ENCODE measurements at places on chromosomes 11 and 22. TPM values are rescaled to one million over a fixed set of nuclear protein-coding genes. Genes with fewer than 3 reads are reported as not detected.

SMC1B gene
- total RNA-seq = 0.50 TPM

FOLR1 gene
- total RNA-seq = not detected

GRCh38 chr11:1783725-1784529 is 20.2 kb upstream of the CTSD start:
- no peaks in the 10 kb centered on the region for H3K4me1 ChIP-seq
- DNase-seq = no peak
- no peaks in the 10 kb centered on the region for H3K36me3 ChIP-seq
- H3K4me3 ChIP-seq = no peak overlapping the region
- H3K27me3 ChIP-seq = no peaks in the 10 kb centered on the region
- H3K27ac ChIP-seq = no peak overlapping the region

- H3K4me3 ChIP-seq = no peak overlapping the region
- no peaks in the 10 kb centered on the region for H3K27me3 ChIP-seq
- peaks cover 18% of the 10 kb centered on the region for H3K36me3 ChIP-seq
- no peak for DNase-seq
- H3K4me1 ChIP-seq = peaks cover 12% of the 10 kb centered on the region
- no peak overlapping the region for H3K27ac ChIP-seq
Observed at GRCh38 chr22:37750596-37751162, 53.8 kb downstream of the TRIOBP start.

DNA sequence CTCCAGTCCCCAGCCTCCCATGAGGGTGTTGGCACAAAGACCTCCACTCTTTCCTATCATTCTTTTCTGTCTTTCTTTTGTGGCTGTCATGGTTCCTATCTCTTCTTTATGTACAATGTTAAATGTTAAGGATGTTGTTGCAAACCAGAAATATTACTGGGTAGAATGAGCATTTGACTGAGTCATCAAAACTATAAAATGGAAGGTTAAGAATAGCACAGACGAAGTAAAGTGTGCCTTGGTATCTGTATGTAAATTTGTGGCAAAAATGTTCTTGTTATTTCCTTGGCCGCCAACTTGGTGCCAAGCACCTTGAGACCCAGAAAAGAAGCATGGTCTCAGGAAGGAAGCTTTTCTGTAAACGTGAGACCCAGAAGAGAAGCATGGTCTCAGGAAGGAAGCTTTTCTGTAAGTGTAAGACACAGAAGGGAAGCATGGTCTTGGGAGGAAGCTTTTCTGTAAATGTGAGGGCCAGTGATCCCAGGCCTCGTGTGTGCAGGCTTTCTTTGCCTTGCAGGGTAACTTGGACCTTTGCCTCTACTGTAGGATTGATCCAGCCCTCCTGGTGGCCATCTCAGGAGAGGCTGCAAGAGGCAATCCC is 6.7 kb upstream of the PKP3 start:
- no peaks in the 10 kb centered on the region for H3K4me1 ChIP-seq
- no peak overlapping the region for H3K27ac ChIP-seq
- no peak overlapping the region for H3K4me3 ChIP-seq
- peaks cover 11% of the 10 kb centered on the region for H3K27me3 ChIP-seq
- no peak for DNase-seq

- H3K36me3 ChIP-seq = no peaks in the 10 kb centered on the region
- H3K27ac ChIP-seq = no peak overlapping the region
- H3K27me3 ChIP-seq = peaks cover 37% of the 10 kb centered on the region
- H3K4me3 ChIP-seq = no peak overlapping the region
- H3K4me1 ChIP-seq = no peaks in the 10 kb centered on the region
Observed at GRCh38 chr11:45113807-45114206, 32.6 kb upstream of the PRDM11 start.

- H3K36me3 ChIP-seq = peaks cover 65% of the 10 kb centered on the region
- no peak overlapping the region for H3K4me3 ChIP-seq
- H3K27ac ChIP-seq = no peak overlapping the region
- H3K27me3 ChIP-seq = no peaks in the 10 kb centered on the region
Observed at GRCh38 chr22:30328466-30329049, 1.8 kb upstream of the TBC1D10A start.

DNA sequence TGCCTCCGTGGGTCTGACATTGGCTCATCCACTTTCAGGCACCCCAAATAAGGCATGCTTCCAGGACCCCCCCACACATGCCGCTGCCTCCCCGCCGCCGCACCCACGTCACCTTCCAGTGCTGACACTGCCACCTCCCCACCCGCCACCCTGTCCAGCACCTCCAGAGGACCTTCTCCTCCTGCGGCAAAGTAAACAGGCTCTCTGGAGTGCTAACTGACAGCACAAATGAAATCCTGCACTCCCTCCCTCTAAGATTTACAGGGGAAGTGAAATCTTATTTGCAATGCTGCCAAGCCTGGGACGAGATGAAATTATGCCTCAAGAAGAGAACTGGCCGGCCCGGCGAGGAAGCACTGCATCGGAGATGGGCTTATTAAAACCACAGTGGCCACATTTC is 35.3 kb downstream of the MACROD1 start:
- H3K27ac ChIP-seq = no peak overlapping the region
- no peaks in the 10 kb centered on the region for H3K27me3 ChIP-seq
- H3K4me3 ChIP-seq = no peak overlapping the region

GRCh38 chr22:47123006-47123826 is 360.8 kb downstream of the TBC1D22A start:
- no peak for DNase-seq

NXPE1 gene
- not detected for total RNA-seq

- H3K4me3 ChIP-seq = no peak overlapping the region
- H3K27me3 ChIP-seq = peaks cover 8% of the 10 kb centered on the region
- no peaks in the 10 kb centered on the region for H3K4me1 ChIP-seq
- H3K36me3 ChIP-seq = no peaks in the 10 kb centered on the region
- H3K27ac ChIP-seq = no peak overlapping the region
Observed at GRCh38 chr11:2791139-2791520, 91.3 kb upstream of the KCNQ1OT1 start.

GRCh38 chr11:95991545-95991944 is 67.6 kb upstream of the MTMR2 start:
- H3K27me3 ChIP-seq = no peaks in the 10 kb centered on the region
- H3K4me1 ChIP-seq = peaks cover 18% of the 10 kb centered on the region
- no peak for DNase-seq
- peaks cover 33% of the 10 kb centered on the region for H3K36me3 ChIP-seq
- H3K4me3 ChIP-seq = no peak overlapping the region

TBC1D22A gene
- 38.3 TPM for total RNA-seq

OR51B2 gene
- not detected for total RNA-seq

DNA sequence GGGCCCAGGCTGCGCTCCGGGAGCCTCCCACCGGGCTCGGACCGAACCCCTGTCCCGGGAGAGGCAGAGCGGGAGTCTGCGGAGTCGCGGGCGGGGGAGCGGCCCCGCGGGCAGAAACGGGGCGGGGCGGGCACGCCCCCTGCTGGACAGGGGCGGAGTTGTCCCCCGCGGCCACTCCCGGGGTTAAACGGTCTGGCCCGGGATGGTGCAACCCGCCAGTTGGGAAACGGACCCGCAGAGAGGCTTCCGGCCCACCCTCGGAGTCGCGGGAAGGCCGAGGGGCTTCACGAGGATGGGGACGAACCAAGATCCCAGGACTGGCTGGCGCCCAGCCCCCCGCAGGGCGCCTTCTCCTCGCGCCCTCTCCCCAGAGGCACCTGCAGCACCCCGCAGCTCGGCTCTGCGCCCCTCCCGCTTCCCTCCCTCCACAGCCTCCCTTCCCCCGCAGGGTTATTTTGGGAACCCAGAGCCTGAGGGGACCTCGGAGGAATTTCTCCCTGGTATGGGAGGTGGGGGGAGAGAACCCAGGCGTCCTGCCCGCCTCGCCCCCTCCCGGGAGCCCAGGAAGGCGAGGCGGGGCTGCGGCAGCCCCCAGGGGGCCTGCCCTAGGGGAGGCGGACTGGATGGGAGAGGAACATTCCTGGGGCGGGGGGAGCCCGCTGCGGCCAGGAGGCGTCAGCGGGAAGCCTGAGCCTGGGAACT is 902 bp downstream of the RASGRP2 start:
- peak; percentile 73 for DNase-seq
- peak overlapping the region; percentile 45 for H3K4me3 ChIP-seq
- peaks cover 30% of the 10 kb centered on the region for H3K4me1 ChIP-seq
- H3K27me3 ChIP-seq = no peaks in the 10 kb centered on the region

ANO9 gene
- total RNA-seq = 36.9 TPM

TYR gene
- total RNA-seq = not detected

GRCh38 chr11:56394381-56394780 is 18.1 kb upstream of the OR5AL1 start:
- H3K27ac ChIP-seq = no peak overlapping the region
- no peaks in the 10 kb centered on the region for H3K27me3 ChIP-seq
- no peak overlapping the region for H3K4me3 ChIP-seq
- H3K4me1 ChIP-seq = no peaks in the 10 kb centered on the region
- no peak for DNase-seq
- H3K36me3 ChIP-seq = no peaks in the 10 kb centered on the region

SPTBN2 gene
- total RNA-seq = 0.99 TPM

GDPD4 gene
- total RNA-seq = not detected

DNA sequence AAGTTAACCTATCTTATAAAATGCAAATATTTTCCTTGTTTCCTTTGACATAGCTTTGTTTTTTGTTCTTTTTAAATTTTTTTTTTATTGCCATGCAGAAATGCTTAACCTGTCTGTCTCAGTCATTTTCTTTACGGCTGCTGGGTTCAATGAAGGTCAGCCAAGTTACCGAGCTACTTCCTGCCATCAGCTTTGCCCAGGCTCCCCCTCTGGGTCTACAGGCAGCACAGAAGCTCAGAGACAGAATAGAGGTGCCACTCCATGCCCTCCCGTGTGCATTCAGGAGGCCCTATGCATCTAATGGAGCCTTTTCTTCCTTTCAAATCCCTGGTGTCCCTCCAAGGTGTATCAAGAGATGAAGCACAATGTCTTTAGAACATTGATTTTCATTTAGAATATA is 411.0 kb upstream of the NARS2 start:
- no peak overlapping the region for H3K4me3 ChIP-seq
- no peaks in the 10 kb centered on the region for H3K36me3 ChIP-seq
- no peak for DNase-seq
- no peak overlapping the region for H3K27ac ChIP-seq
- no peaks in the 10 kb centered on the region for H3K4me1 ChIP-seq
- no peaks in the 10 kb centered on the region for H3K27me3 ChIP-seq

GAL3ST1 gene
- not detected for total RNA-seq

OR8B4 gene
- not detected for total RNA-seq

ELFN2 gene
- 0.11 TPM for total RNA-seq

GRCh38 chr22:48931452-48931851 is 896.2 kb downstream of the BRD1 start:
- H3K27ac ChIP-seq = no peak overlapping the region
- H3K36me3 ChIP-seq = no peaks in the 10 kb centered on the region
- no peak overlapping the region for H3K4me3 ChIP-seq
- no peaks in the 10 kb centered on the region for H3K4me1 ChIP-seq
- peaks cover 2% of the 10 kb centered on the region for H3K27me3 ChIP-seq

GRCh38 chr11:96318850-96319249 is 24.1 kb downstream of the MAML2 start:
- DNase-seq = no peak
- no peak overlapping the region for H3K4me3 ChIP-seq
- H3K27ac ChIP-seq = no peak overlapping the region
- no peaks in the 10 kb centered on the region for H3K27me3 ChIP-seq
- H3K36me3 ChIP-seq = peaks cover 64% of the 10 kb centered on the region

TRPC6 gene
- total RNA-seq = not detected

GRCh38 chr11:67372993-67373647 is at the start of gene CLCF1:
TSS of gene CLCF1 (minus strand) at chr11:67373598. CDS start at chr11:67373539, 59 bp downstream.
- no peak for DNase-seq
- H3K27ac ChIP-seq = peak within 1 kb of the TSS; percentile 87
- H3K4me3 ChIP-seq = peak within 1 kb of the TSS; percentile 89
- peaks cover 39% of the 10 kb centered on the region for H3K4me1 ChIP-seq

- H3K4me3 ChIP-seq = peak within 1 kb of the TSS; percentile 64
- H3K36me3 ChIP-seq = no peaks in the 10 kb centered on the region
- peak within 1 kb of the TSS; percentile 63 for H3K27ac ChIP-seq
- no peak for DNase-seq
- H3K4me1 ChIP-seq = peaks cover 3% of the 10 kb centered on the region
Observed at GRCh38 chr11:69640995-69641581, at the start of gene CCND1. TSS of gene CCND1 (plus strand) at chr11:69641156. CDS start at chr11:69641314, 158 bp downstream.

- H3K27ac ChIP-seq = no peak overlapping the region
- no peak for DNase-seq
- peaks cover 1% of the 10 kb centered on the region for H3K4me1 ChIP-seq
- H3K4me3 ChIP-seq = no peak overlapping the region
- H3K36me3 ChIP-seq = no peaks in the 10 kb centered on the region
Observed at GRCh38 chr11:19079643-19080440, 19.3 kb upstream of the MRGPRX2 start.

- no peaks in the 10 kb centered on the region for H3K36me3 ChIP-seq
- peaks cover 6% of the 10 kb centered on the region for H3K27me3 ChIP-seq
- H3K27ac ChIP-seq = no peak overlapping the region
- H3K4me3 ChIP-seq = no peak overlapping the region
Observed at GRCh38 chr11:72783144-72783905, 10.5 kb downstream of the STARD10 start.

BACE1 gene
- total RNA-seq = 0.32 TPM

- no peaks in the 10 kb centered on the region for H3K27me3 ChIP-seq
- no peaks in the 10 kb centered on the region for H3K36me3 ChIP-seq
- H3K4me3 ChIP-seq = no peak overlapping the region
- no peak overlapping the region for H3K27ac ChIP-seq
- DNase-seq = no peak
Observed at GRCh38 chr11:110929129-110929528, 216.9 kb upstream of the ARHGAP20 start.

MISFA gene
- 2.0 TPM for total RNA-seq

C11orf87 gene
- total RNA-seq = not detected

- H3K4me3 ChIP-seq = no peak overlapping the region
- H3K27me3 ChIP-seq = peaks cover 52% of the 10 kb centered on the region
Observed at GRCh38 chr22:36700711-36701670, 2.6 kb downstream of the CACNG2 start.

GRCh38 chr11:128497061-128497775 is 90.1 kb downstream of the ETS1 start:
- peak overlapping the region; percentile 94 for H3K27ac ChIP-seq
- peak overlapping the region; percentile 57 for H3K4me3 ChIP-seq
- no peaks in the 10 kb centered on the region for H3K27me3 ChIP-seq
- peaks cover 89% of the 10 kb centered on the region for H3K36me3 ChIP-seq
- H3K4me1 ChIP-seq = peaks cover 94% of the 10 kb centered on the region

SORL1 gene
- 20.3 TPM for total RNA-seq

CCDC117 gene
- total RNA-seq = 33.9 TPM

DNA sequence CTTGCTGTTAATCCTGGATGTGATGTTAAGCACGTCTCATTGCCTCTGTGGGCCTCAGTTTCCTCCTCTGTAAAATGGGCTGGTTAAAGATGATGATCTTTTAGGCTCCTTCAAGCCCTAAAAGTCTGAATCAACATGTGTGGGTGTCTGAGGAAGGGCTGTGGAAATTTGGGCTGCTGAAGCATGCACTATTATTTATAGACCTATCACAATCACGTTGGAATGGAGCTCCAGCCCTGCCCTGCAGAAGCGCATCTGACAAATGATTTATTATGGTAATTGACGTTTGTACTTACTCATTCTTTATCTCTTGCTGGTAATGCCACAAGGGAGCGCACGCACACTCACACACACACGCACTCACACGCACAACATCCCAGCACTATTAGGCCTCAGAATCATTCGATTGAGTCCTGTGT is 20.4 kb downstream of the P2RX3 start:
- H3K27ac ChIP-seq = no peak overlapping the region
- H3K27me3 ChIP-seq = peaks cover 21% of the 10 kb centered on the region
- no peaks in the 10 kb centered on the region for H3K4me1 ChIP-seq
- H3K4me3 ChIP-seq = no peak overlapping the region
